ENCODE measurements at places on chromosomes 2 and 18.

DNA sequence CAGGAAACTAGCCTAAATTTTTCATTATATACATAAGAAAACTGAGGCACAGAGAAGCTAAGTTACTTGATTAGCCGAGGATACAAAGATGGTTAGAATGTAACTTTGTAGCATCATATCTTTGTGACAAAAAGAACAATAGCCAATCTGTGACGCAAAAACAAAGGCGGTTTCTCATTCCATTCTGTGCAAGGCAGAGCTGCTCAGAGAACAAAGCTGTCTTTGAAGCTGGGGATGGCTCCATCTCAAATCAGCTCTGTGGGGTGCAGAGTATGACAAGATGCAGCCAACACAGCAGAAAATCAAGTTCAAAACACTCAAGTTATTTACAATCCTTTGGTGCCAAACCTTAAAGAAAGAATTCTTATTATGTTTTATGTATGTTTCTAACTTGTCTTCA is 81.9 kb upstream of the VWC2L start:
- DNase-seq, result peak; percentile 63

- no peak for DNase-seq
These were observed 12.6 kb upstream of the GALM start for GRCh38 chr2:38653380-38653714.

DNA sequence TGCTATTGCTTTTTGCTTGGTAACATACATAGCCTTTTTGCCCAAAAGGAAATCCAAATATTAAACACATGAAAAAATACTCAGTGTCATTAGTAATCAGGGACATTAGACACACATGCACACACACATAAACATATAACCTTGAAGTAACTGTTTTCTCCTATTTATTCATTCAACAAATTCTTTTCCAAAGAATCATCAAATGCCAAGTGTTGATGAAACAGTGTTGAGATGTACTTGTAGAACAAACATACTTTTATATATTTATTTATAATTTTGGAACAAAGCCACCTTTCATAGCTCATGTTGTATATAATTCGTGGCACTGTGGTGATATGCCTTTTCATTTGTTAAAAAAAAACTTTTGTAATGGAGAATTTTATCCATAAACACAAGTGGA is 81.0 kb downstream of the APLF start:
- no peak for DNase-seq

GRCh38 chr18:36296650-36297416 is 680 bp upstream of the FHOD3 start:
- DNase-seq, result peak; percentile 41

DNA sequence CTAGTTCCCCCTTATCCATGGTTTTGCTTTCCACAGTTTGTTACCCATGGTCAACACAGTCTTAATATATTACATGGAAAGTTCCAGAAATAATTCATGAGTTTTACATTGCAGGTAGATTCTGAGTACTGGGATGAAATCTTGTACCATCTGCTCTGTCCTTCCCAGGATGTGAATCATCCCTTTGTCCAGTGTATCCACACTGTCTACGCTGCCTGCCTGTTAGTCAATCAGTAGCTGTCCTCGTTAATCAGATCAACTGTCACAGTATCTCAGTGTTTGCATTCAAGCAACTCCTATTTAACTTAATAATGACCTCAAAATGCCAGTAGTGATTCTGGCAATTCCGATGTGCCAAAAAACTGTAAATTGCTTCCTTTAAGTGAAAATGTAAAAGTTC is 76.3 kb downstream of the DYNC1I2 start:
- DNase-seq, result no peak

GRCh38 chr2:210795506-210795905 is 239.1 kb downstream of the CPS1 start:
- DNase-seq, result no peak

GRCh38 chr18:77074431-77074830 is 58.2 kb downstream of the MBP start:
- DNase-seq, result no peak

DNA sequence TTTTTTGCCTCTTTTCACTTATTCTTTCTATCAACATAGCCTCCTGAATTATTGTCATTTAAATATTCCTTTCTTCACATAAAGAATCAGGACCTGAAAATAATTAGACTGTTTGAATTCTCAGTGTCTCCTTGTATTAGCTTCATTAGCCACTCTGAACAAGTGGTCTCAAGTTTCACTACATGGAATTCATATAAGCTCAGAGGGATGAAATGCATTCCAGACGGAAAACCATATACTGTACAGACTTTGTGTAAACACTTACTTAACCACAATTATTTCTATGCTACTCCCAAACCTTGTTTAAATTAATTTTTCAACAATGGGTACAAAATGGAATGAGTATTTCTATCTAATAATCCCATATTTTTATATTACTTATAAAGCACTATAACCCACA is 53.4 kb downstream of the CHN1 start:
- no peak for DNase-seq

DNA sequence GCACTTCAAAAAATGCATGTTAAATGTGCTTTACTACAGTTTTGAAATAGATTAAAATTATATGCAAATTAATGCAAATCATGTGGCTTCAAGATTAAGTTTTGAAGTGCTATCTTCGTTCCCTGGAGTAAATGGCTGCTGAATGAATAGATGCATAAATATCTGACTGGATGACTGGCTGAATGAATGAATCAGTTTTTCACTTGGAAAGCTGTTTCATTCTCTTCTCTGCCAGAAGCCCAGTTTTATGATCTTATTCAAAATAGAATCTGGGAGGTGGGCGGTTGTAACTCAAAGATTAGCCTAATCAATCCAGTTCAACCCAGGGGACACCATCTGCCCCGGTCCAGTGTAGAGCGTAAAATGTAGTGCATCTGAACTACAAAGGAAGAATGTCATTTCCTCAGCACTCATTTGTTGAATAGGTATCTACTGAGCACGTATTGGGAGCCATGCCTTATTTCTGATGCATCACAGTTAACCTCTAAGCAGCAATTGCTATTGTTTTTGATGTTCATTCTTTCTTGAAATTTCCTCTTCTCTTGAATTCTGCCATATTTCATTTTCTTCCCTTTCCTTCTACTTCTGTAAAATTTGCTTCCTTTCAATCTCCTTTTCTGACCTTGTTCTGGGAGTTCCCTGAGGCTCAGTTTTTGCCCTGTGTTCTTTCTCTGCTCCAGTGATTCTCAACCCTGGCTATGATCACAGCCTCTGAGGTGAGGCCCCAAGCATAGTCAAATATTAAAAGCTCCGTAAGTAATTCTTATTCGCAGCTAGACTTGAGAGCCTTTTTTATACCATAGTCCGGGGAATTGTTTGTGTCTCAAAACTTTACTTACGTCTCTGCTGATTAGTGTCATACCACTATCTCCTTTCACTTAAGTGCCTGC is 282.7 kb downstream of the PARD3B start:
- no peak for DNase-seq

DNA sequence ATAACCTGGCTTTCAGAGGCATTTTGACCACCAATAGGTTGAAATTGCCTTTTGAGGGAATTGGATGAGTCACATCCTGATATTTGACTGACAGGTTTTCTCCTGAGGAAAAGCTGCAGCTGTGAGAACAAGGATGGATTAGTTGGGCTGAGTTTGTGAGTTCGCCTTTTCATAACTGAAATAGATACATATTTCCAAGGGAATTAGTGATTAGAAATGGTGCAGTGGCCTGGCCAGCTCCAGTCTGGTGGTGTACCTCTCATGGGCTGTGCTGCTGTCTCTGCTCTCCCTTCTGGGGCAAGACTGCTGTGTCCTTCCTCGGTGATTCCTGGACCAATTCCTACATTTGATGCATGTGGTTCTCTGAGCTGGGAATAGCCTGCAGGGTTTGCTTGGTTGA is 341.3 kb downstream of the TSN start:
- no peak for DNase-seq

- DNase-seq, result no peak
These were observed 28.7 kb upstream of the CABLES1 start for GRCh38 chr18:23106575-23106974.

- DNase-seq, result no peak
These were observed 42.5 kb downstream of the TEX44 start for GRCh38 chr2:231634951-231635875.

GRCh38 chr18:76412010-76412817 is 82.8 kb downstream of the ZNF516 start:
- DNase-seq, result no peak

GRCh38 chr2:119267604-119268003 is 44.0 kb downstream of the STEAP3 start:
- no peak for DNase-seq

DNA sequence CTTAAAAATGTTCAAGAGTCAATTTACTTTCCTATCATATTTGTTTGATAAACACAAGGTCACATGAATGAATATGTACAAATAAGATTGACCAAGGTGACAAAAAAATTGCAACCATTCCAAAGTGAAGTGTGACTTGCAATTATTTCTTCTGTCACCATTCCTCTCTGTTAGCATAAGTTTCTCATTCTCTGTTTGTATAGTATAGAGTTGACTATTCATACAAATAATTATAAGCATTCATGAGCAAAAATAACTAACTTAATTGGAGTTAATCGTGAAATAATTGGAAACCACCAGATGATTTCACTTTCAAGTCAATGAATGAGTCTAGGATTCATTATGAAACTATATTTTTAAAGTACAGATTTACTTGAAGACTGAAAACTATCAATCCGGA is 42.1 kb downstream of the PGAP1 start:
- DNase-seq, result no peak

- DNase-seq, result no peak
These were observed 41.1 kb downstream of the LDAH start for GRCh38 chr2:20781656-20782265.

DNA sequence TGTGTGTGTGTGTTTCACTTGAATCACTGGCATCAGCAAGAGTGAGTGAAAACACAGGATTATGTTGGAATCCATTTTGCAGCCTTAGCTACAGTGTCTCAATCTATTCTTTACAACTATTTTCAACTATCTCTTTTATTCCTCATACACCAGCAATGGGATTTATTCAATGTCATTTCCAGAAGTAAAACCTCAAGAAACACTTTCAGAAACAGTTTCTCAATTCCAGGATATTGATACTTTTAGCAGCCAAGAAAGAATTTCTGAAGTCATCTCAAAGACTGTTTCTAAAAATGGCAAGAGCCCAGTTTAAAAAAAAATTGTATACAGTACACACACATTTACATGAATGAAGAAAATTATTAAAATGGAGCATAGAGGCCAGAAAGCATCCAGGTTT is 171.6 kb downstream of the FIGN start:
- DNase-seq, result no peak

GRCh38 chr2:232941400-232941799 is 71.3 kb downstream of the SNORC start:
- no peak for DNase-seq

DNA sequence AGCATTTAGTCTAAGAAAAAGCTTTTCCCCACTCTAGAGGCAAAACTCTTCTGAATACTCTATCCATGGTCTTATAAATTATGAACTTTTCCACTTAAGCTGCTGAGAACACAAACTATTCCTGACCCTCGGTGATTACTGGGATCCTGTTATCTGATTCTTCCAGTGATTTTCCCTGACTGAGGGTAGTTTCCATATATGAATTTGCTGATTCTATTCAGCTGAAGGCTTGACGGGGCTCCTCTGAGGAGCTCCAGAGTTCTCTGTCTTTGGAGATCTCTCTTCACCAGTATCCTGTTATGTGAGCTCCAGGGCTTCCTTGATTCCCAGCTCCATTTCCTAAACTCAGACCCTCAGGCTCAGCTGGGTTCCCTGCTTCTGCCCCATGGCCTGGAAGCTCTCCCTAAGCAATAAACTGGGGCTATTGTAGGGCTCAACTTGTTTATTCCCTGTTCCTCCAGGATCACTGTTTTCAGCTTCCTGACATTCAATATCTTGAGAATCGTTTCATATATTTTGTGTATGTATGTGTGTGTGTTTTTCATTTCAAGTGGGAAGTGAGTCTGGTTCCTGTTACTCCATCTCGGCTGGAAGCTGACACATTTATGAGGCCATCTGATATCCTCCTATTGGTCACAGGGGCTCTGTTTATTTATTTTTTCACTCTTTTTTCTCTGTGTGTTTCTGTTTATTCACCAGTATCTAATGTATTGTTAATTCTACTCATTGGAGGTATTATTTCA is 78.2 kb downstream of the ARHGAP28 start:
- DNase-seq, result no peak

- DNase-seq, result no peak
These were observed 115.5 kb downstream of the KCNF1 start for GRCh38 chr2:11027195-11027594.

- DNase-seq, result no peak
These were observed 141.3 kb downstream of the FIGN start for GRCh38 chr2:163594497-163594896.

- DNase-seq, result no peak
These were observed 89.6 kb downstream of the UPP2 start for GRCh38 chr2:158191076-158191895.

GRCh38 chr18:45232061-45232460 is 383.2 kb upstream of the SLC14A2 start:
- no peak for DNase-seq

DNA sequence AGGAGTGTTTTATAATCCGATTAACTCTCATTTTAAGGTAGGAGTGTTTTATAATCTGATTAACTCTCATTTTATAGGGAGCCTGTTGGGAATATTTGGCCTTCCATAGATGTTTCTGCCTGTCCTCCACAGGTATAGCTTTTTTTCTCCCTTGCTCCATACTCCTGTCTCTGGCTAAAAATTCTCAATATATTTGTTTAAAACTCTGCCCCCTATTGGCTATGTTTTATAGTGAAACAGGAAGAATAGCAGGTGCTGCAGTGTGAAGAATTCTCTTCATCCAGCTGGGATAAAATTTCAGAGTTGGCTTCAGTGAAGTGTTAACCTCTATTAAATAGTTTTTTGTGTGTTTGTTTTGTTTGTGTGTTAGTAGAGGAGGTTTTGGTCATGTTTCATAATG is 1046.0 kb upstream of the TMEFF2 start:
- DNase-seq, result no peak

DNA sequence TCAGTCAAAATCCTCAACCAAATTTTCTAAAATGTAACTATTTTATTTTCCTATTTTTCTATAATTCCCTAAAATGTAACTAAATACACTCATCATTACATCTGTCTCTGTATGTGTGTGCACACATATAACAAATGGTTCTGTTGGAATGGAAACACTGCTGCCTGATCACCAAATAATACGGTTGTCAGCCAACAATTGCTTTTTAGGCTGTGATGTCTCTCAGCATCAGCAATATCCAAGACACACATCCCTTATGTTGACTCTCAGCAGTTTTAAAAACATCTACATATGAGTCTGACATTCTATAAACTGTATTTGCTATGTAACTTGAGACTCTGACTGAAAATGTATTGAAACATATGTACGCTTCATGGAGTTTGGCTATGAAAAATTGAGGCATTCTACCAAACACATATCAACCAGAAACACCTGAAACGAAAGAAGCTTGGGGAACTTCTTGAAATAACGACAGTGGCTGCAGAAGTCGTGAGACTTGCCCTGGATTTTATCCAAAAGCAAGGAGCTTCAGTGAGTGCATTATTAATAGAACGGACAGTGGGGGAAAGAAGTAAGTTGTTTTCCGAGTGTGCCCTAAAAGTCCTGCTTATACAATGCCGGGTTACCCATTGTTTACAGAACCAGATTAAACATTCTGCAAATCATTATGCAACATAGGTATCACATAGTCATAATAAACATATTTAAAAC is 110.2 kb upstream of the ITGB6 start:
- no peak for DNase-seq

GRCh38 chr2:172288603-172289002 is 138.8 kb upstream of the ITGA6 start:
- no peak for DNase-seq

All from caudate nucleus (tissue), 63 donors.